ENCODE measurements at places on chromosomes 13 and 19. TPM values are rescaled to one million over a fixed set of nuclear protein-coding genes. Genes with fewer than 3 reads are reported as not detected.

- DNase-seq = no peak
Measured at GRCh38 chr13:77637588-77637987, 59.9 kb upstream of the SLAIN1 start.

DENND1C gene
- total RNA-seq = not detected

- no peak for DNase-seq
Measured at GRCh38 chr19:16015805-16016173, 60.5 kb upstream of the TPM4 start.

DNA sequence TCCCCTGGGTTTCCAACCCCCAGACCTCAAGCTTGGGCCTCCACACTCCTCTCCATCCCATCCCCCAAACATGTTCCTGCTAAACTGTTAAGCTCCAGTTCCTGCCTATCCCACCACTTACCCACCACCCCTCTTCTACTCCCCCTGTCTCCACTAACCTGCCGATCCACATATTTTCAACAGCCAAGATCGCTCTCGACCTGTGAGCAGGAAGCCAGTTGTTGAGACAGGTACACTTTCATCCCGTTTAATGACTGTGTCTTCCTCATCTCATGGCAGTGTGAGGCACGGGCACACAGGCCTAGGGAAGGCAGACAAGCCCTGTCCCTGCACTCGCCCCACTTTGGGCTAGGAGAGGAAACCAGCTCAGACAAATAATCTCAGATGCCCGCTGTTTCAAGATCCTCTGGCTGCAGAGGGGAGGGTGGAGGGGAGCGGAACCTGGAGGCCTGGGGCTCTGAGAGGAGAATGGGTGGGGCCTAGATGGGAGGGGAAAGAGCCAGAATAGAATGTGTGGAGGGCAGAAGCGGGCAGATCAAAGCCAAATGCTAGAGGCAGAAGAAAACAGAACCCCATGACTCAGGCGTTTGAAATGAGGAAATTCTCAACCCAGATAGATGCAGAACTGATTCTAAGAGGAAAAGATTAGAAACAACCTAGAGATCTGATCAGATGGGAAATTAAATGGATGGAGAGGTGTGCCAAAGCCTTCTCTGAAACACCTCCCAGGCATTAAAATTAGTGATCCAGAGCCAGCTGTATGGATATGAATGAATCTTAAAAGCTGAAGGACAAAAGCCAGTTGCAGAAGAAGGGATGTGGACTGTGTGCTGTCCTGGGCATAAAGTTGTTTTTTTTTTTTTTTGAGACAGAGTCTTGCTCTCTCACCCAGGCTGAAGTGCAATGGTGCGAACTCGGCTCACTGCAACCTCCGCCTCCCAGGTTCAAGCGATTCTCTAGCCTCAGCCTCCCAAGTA lies 16.9 kb upstream of the CYP2S1 start:
- no peak for DNase-seq

PABPC3 gene
- total RNA-seq = 0.16 TPM

TMC4 gene
- total RNA-seq = 2.0 TPM

GPC5 gene
- total RNA-seq = 12.9 TPM

C19orf85 gene
- not detected for total RNA-seq
